Upper lobe of right lung (tissue), 1 donor: ENCODE measurements at places on chromosomes 2 and 18. TPM values are rescaled to one million over a fixed set of nuclear protein-coding genes. Genes with fewer than 3 reads are reported as not detected.

CYS1 gene
- 4.5 TPM for total RNA-seq

GRCh38 chr2:13986119-13986720 is 646.3 kb upstream of the LRATD1 start:
- DNase-seq: no peak

GALR1 gene
- 0.06 TPM for total RNA-seq

DNA sequence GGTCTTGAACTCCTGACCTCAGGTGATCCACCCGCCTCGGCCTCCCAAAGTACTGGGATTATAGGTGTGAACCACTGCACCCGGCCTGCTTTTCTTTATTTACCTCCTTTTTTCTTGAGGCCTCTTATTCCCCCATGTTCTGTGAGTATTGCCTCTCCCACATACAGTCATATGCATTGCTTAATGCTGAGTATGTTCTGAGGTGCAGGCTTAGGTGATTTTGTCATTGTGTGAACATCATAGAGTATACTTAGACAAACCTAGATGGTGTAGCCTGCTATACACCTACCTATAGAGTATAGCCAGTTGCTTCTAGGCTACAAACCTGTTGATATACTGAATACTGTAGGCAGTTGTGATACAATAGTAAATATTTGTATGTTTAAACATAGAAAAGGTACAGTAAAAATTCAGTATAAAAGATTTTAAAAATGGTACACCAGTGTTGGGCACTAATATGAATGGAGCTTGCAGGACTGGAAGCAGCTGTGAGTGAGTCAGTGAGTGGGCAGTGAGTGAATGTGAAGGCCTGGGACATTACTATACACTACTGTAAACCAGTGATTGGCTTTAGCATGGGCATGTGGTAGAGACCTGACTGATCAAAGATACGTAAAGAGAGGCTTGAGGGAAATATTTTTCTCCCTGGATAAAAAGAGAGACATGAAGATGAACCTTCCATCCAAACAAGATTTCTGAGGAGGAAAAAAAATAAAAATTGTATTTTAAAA is 17.6 kb downstream of the SLC39A10 start:
- DNase-seq: no peak

DNA sequence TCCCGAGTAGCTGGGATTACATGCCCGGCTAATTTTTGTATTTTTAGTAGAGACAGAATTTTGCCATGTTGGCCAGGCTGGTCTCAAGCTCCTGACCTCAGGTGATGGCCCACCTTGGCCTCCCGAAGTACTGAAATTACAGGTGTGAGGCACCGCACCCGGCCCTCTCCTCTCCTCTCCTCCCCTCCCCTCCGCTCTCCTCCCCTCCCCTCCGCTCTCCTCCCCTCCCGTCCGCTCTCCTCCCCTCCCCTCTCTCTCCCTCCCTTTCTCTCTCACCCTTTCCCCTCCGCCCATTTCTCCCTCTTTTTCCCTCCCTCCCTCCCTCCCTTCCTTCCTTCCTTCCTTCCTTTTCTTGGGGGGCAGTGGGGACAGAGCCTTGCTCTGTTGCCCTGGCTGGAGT is 28.4 kb downstream of the CD8B start:
- no peak for DNase-seq

RIT2 gene
- total RNA-seq: not detected

DNA sequence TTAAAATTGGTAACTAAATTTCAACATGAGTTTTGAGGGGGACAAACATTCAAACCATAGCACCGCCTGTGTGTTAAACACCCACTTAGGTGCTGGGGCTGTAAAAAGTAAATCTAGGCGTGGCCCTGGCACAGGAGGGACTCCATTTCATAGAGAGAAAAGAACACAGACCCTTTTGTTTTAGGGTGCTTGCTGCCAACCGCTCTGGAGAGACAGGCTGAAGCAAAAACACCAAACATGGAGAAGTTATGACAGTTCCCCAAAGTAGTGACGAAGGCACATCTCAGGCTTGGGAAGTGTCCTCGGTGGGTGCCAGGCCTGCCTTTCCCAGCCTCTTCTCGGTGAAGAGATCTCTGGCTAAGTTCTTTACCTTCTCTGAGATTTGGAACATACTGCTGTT is 5.1 kb downstream of the ACTG2 start:
- no peak for DNase-seq
